Left colon (tissue), 2 donors: ENCODE measurements at places on chromosomes 16 and 17.

DNA sequence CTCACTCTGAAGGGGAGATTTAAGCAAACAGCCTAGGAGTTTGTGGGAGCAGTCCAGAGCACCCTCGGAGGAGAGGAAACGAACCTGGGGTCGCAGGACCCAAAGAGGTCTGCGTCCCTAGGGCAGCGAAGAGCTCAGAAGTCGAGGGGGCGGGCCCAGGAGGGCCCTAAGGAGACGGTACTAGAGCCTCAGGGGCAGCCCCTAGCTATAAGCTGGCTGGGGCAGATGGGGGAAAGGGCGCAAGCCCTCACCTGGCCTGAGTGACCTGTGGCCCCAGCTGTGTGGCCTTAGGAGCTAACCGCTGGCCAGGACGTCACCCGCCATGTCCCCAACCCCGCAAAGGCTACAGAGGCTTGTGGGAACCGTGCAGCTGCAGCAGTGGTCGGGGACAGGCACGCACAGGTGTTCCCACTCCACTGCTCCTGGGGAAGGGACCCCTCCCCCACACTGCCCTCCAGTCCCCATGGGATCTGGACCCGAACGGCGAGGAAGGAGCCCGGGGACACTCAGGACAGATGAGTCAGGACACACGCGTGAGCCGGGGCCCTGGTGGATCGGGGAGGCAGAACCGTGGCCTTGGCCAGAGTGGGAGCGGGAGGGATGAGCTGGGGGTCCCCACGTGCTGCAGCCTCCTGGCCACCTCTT is 2.0 kb upstream of the CTRB2 start:
- DNase-seq: no peak

DNA sequence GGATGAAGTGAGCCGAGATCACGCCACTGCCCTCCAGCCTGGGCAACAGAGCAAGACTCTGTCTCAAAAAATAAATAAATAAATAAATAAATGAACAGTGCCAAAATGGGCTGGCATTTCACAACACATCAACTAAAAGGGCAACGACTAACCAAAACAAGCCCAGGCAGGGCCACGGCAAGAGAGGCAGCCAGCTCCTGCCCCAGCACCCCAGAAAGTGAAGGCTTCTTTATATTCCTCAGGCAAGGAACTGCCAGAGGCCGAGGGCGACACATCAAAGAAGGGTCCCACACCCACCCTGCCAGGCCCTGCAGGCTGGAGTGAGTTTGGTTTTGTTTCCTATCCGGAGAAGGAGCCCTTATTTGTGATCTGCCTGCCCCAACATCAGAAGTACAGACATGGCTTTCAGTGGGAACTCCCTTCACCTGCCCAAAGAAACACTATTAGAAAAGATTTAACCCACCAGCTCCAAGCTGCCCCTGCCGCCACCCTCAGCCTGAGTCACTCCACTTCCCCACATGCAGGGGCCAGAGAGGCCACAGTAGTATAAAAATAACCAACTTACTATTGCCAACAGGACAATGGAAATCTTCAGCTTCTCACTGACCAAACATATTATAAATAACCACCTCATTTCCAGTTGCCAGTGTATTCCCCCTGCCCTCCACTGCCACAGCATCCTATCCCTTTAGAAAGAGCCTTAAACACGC is 8.0 kb downstream of the FBXO31 start:
- DNase-seq: no peak

- no peak for DNase-seq
Measured at GRCh38 chr16:53605831-53606400, 97.7 kb downstream of the RPGRIP1L start.

GRCh38 chr17:2093349-2093748 is 38.4 kb downstream of the HIC1 start:
- no peak for DNase-seq

DNA sequence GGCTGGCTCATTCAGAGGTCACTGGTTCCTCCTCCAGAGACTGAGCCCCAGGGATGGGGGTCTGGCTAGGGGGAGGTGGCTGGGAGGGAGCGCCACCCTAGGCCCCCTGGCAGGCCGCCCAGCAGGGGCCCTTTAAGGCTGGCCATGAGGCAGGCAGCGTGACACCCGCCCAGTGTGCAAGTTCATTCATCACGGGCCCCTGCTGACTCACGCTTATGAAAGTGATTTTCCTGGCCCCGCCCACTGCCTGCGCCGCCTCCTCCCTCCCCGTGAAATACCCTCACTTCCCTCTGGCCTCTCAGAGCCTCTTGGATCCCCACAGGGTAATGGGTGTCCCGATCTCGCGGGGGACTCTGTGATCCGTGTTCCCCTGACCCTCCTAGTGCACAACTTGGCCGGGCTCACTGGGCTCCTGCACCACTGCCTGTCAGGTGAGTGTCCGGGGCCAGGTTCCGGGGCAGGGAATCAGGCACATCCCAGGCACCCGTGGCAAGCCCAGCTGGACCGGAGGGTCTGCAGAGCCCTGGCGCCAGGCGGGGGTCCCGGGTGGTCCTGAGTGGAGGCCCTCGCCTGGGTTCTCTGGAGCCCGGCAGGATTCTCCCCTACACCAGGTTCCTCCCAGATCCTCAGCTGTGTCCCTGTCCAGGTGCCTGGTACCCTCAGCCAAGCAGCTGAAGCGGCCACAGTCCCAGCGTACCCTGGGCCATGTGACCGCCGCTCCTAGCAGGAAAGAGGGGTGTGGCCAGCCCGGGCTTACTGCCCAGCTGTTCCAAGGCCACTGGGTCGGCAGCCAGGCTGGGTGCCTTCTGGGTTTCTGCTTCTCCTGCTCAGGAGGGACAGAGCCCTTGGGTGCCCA is at the start of gene OSGIN1:
Gene OSGIN1 (plus strand): TSS at position 301 of the 856 bp plus-strand sequence. CDS start 4,432 bp downstream, outside the sequence.
- peak; percentile 96 for DNase-seq

DNA sequence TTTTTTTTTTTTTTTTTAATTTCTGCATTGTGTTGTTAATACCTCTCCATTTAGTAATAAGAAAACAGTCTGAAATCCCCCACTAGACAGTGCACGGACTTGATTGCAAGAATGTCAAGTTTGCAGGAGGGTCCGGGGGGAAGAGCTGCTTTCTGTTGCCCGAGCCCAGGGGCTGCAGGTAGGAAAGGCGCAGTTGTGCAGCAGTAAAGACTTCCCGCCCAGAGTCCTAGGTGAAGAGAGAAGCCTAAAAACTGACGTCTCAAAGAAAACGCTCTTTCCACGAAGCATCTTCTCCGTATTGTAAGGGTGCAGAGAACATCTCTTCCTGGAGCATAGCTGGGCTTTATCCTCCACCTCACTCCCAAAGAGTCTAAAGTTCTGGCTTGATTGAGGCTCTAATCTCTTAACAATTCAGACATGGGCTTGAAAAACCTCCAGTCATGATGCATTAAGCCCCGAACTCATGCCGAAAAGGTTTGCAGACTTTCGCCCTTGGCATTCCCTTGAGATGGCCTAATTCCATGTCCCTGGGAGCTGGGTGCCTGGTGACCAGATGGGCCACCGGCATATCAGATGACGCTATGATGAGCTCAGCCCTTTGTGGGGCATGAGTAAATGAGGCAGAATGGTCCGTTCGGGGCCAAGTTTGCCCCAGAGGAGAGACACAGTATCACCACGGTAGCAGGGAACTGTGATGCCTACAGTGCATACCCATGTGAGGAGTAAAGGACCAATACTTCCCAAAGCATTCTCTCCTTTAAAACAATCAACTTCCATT is 436.2 kb upstream of the ZFHX3 start:
- DNase-seq: no peak

GRCh38 chr17:67244431-67245072 is 444 bp downstream of the HELZ start:
- DNase-seq: peak; percentile 37

DNA sequence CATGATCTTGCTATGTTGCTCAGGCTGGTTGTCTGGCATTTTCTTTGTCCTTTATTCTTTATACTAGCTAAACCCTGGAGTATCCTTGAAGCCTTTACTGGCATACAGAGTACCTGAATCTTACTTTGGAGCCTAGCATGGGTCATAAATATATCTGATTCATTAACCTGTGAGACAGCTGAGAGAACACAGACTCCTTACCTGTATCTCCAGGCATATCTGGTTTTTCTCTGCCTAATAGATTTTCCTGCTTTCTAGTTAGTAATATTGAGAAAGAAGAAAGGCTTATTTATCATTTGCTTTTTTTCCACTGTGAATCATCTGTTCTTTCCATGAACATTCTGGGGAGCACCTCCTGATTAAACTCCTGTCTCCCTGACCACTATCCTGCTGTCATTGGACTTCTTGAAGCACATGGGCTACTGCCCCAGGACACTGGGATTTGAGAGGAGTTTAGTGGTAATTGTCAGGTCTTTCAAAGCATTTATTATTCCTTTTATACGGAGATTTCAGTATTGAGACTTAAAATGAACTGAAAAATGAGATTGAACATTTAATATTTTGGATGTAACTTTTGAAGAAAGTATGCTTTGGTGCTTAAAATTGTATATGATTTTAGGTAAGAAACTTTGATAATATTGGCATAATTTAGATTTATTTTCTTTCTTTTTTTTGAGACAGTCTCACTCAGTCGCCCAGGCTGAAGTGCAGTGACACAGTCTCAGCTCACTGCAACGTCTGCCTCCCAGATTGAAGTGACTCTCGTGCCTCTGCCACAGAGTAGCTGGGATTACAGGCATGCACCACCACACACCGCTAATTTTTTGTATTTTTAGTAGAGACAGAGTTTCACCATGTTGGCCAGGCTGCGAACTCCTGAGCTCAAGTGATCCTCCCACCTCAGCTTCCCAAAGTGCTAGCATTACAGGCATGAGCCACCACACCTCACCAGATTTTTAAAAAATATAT is 8.6 kb downstream of the PDP2 start:
- no peak for DNase-seq

- DNase-seq: no peak
Measured at GRCh38 chr16:2195322-2196161, 863 bp downstream of the CASKIN1 start.

DNA sequence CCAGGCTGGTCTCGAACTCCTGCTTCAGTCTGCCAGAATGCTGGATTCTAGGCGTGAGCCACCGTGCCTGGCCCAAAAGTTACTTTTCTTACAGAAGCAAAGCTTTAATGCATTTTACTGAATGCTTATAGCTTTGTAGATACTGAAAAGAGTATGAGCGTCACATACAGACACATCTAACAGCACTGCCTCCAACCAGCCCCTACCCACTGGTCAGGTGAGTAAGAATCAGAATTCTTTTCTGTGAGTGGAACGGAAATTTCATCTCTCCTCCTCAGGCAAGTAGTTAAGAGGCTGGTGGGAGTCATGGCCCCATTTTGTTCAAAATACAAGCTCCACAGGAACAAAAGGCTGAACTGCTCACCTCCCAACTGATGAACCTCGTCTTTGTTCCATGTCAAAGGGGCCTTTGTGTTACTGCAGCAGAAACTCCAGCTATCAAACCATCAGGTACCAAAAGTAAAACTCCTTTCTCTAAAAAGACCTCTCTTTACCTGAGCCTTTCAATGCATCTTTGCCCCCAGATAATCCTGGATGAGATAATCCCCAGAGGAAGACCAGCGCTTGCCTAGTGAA is 92.4 kb upstream of the RPH3AL start:
- no peak for DNase-seq

- DNase-seq: no peak
Measured at GRCh38 chr17:72775919-72776318, 316.6 kb downstream of the SLC39A11 start.

- DNase-seq: no peak
Measured at GRCh38 chr16:87834005-87834667, 35.2 kb downstream of the SLC7A5 start.
